Stimulated activated CD4-positive, alpha-beta T cell treated with anti-CD3 and anti-CD28 coated beads, Interleukin-4, amount 100 ng/mL, for 24 hours (primary cell): ENCODE measurements at places on chromosomes 7 and 10.

DNA sequence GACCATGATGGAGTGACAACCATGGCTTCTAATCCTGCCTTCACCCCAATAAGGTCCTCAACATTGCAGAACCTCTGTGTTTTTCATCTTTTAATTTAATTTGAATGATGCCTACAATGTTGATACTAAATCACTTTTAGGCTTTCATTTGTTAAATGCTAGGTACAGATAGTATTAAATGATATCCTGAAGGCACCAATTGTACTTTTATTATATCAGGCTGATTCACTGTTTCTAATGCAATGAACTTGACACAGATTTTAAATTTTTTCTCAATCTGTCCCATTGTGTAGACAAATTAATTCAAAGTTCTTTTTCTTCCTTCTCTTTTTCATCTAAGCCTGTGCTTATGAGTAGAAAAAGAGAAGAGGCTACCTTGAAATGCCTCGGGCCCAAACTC, 5.2 kb downstream of the EPDR1 start:
- DNase-seq = no peak

DNA sequence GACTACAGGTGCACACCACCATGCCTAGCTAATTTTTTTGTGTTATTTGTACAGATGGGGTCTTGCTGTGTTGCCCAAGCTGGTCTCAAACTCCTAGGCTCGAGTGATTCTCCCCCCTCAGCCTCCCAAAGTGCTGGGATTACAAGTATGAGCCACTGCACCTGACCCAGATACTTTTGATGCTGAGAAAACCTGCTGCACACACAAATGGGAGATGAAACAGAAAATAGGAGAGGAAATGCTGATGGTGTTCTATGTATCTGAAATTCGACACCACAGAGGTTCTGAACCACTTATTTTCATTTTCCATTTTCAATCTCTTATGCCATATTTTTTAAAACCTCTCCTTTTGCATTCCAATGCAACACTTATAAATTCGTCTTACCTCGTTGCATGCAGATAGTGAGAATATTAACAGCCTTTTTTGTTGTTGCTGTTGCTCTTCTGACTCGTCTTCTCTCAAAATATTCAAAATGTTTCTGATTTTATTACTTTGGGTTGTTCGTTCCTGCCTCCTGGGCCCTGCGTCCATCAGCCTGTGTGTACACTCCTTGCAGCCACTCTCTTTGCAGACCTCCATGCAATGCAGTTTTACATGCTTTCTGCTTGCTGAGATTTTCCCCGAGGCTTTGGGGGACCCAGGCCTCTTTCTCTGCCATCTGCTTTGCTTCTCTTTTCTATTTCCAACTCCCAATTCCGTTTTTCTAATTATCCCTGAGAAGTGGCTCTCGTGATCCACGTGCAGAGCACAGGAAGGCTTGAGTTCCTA, 556.1 kb downstream of the GALNT17 start:
- DNase-seq = no peak

GRCh38 chr10:12214763-12215218, 18.8 kb downstream of the CDC123 start:
- DNase-seq = peak; percentile 57

DNA sequence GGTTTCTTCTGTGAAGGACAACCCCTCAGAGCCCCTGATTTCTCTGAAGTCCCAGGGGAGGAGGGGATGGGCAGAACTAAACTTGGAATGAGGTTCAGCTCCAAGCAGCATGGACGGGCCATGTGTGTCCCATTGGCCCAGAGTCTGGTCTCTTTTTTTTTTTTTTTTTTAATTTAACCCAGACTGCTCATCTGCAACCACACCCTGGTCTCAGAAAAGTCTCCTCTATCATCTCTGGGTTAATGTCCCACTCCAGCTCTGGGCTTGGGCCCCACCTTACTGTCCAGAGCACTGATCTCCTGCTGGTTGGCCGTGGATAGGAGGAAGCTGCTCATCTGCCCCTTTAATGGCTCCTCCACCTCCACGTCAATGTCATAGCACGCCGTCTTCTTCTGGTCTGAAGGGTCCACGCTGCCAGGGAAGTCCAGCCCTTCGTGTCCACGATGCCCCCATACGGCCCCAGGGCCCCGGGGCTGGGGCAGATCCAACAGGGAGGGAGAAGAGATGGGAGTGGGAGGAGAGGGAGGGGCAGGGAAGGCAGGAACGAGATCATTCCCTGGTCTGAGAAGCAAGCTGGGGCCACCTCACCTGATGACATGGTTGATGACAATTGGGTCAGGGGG, 7.7 kb downstream of the CHPF2 start:
- DNase-seq = no peak

DNA sequence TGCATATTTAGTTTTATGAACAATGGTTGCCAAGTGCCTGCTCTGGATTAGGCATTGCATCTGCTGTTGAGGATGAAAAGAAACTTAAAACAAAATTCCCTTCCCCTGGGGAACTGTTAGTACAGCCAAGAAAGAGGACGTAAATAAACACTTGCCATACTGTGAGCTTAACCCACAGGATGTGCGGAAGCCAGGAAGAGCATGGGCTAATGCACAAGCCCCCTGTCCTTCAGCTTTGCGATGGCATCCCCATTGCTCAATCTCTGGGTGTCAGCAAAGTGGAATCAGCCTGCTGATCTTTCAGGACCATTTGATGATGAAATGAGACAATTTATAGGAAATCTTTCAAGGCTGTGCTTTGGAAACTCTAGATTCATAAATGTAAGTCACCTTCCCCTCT, 399.9 kb upstream of the IGFBP3 start:
- no peak for DNase-seq

DNA sequence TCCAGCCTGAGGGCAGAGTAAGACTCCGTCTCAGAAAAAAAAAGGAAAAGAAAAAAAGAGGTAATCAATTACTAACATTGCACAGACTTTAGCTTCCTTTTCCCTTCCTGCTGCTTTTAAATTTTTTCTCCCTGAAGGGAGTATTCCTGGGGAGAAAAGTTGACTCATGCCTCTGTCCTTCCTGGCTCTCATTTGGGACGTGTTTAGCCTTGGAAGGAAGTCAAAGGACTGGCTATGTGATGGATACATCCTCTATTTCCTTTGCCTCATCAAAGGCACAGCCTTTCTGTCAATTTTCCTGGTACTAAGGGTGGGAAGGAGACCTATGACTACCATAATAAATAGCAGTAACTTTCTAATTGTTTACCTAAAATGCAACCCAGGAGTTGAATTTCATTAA, 77.6 kb downstream of the ITGA8 start:
- DNase-seq = no peak

- no peak for DNase-seq
These were observed 31.9 kb downstream of the MICU1 start for GRCh38 chr10:72593963-72594362.

GRCh38 chr7:134302120-134302519, 14.6 kb downstream of the SLC35B4 start:
- no peak for DNase-seq

GRCh38 chr10:61612009-61612408, 50.7 kb upstream of the CABCOCO1 start:
- no peak for DNase-seq

GRCh38 chr7:85320699-85321476, 134.0 kb upstream of the SEMA3D start:
- DNase-seq = no peak

DNA sequence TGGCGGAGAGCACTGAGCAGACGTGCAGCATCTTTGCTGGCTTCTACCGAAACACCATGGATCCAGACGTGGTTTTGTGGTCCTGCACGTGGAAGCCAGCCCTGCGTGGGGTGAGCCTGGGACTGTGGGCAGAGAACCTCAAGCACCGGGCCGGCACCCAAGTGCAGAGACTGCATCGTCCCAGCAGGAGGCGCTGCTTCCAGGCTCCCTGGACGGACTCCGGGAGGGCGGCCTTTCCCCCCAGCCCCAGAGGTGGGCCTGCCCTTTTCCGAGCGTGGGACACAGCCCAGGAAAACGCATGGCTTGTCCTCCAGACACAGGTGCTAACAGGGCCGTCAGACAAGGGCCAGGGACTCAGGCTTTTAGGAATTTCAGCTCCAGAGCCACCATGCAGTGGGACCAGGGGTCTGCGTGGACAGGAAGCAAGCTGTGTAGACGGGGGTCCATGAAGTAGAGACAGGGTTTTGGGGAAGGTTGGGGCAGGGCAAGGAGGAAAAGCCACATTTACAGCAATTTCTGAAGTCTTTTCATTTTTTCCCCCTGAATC, 303.9 kb downstream of the WDR37 start:
- no peak for DNase-seq

DNA sequence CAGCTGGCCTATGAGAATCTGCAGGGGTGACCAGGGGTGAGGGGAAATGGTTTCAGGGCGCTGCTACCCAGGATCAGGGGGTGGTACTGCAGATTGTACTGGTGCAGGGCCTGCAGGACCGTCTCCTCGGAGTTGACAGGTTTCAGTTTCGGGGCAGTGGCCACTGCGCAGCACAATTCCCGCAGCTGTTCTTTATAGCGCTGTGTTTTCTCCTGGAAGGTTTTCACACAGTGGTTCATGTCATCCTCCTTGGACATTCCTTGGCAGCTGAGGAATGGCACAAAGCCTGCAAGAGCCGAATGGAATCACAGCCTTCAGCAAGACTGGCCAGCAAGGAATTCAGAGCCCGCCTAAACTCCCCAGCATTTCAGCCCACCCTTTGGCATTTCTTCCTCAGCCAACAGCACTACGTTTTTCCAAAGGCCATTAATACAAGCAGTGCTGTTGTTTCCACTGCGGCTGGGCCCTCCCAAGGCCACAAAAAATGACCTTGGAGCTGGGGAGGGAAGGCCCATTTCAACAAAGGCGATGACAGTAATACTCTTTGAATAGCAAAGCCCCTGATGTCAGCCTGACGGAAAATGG, 44.9 kb downstream of the PNLIPRP2 start:
- DNase-seq = no peak

GRCh38 chr10:73983096-73984047, 14.5 kb upstream of the VCL start:
- DNase-seq = no peak

DNA sequence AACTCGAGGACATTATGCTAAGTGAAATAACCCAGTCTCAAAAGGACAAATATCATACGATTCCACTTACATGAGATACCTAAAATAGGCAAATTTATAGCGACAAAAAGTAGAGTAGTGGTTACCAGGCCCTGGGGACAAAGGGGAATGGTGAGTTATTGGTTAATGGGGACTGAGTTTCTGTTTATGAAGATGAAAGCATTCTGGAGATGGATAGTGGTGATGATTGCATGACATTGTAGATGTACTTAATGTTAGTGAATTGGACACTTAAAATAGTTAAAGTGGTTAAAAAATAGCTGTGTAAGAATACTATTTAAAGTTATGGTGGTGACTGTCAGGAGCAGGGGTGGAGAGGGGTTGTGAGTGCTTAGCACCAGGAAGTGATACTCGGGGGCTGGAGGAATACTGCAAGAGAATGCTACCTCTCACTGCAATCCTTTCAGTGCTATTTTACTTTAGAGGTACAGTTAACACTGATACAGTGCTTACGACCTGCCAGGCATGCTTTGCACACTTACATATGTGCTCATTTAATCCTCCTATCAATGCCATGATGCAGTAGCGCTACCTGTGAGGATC, 16.7 kb upstream of the TEX36 start:
- no peak for DNase-seq

GRCh38 chr10:131269776-131270460, 41.6 kb downstream of the TCERG1L start:
- no peak for DNase-seq

DNA sequence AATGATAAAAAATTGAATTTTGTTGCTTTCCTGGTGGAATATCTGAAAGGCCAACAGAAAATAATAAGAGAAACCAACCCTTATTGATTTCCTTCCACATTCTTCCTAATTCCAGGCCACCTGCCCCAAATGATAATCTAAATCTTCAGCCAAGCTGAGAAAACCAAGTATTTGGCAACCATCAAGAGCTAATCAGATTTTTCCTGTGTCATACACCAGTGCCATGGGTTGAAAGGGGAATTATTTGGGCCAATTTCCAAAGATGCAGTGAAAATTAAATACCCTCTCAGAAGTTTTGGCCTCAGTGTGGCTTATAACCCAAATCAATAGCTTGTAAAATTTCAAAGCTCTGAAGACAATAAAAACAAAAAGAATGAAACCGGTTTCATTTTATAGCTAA, 70.4 kb downstream of the DOCK4 start:
- DNase-seq = no peak

DNA sequence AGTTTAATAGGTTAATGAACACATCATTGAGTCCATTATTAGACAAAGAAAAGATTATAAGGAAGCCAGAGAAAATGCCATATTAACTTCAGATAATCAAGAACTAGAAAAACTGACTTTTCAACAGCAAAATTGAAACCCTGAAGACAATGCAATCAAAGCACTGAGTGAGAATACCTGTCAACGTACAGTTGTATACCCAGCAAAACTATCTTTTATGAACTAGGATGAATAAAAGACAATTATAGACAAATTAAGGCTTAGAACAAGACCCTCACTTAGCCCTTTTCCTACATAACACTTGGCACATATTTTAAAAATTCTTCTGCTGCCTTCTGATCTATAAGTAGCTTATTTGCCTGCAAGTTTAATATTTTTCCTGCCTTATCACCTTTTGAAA, 19.0 kb upstream of the DGKI start:
- DNase-seq = no peak

- no peak for DNase-seq
These were observed 253.2 kb downstream of the BICC1 start for GRCh38 chr10:58765910-58766309.

GRCh38 chr7:133428876-133429275, 176.0 kb downstream of the EXOC4 start:
- no peak for DNase-seq

DNA sequence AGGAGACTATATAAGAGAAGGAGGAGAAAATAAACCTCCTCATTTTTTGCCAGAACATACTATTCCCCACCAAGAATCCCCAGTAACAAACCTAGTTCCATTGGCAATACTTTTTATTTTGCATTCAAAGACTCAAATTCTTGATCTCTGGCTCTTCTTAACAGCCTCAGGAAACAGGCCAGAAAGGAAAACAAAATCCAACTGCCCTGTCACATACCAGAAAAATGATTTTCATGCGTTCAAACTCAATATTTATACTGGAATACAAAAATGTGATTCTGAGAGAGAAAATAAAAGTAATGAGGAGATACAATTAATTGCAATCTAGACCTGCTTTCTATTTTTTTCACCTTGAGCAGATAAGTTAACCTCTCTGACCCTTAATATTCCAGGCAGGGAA, 435.9 kb upstream of the AUTS2 start:
- DNase-seq = no peak

- no peak for DNase-seq
These were observed 60.8 kb upstream of the PLPP4 start for GRCh38 chr10:120396228-120396627.

GRCh38 chr7:37741776-37742175, 58.2 kb downstream of the GPR141 start:
- no peak for DNase-seq

DNA sequence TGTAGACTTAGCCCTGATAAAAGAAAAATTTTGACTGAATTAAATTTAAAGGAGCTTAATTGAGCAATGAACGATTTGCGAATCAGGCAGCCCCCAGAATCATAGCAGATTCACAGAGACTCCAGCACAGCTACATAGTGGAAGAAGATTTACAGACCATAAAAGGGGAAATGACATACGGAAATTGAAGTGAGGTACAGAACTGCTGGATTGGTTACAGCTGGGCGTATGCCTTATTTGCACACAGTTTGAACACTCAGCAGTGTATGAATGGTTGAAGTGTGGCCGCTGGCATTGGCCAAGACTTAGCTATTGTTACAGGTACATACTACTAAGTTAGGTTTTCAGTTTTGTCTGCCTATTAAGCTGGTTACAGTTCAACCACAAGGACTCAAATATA, 433.5 kb upstream of the CELF2 start:
- DNase-seq = no peak

- no peak for DNase-seq
These were observed 587.8 kb upstream of the POM121L12 start for GRCh38 chr7:52447581-52448180.
